Activated T-helper 17 cell treated with anti-CD3 and anti-CD28 coated beads, Interleukin-2, amount 50 U/mL, for 72 hours (primary cell): ENCODE measurements at places on chromosomes 12 and 14. TPM values are rescaled to one million over a fixed set of nuclear protein-coding genes. Genes with fewer than 3 reads are reported as not detected.

The KANSL2 gene
- 54.3 TPM for total RNA-seq

- ATAC-seq: no peak
Observed at GRCh38 chr12:49039421-49040363, 20.9 kb downstream of the KMT2D start.

DNA sequence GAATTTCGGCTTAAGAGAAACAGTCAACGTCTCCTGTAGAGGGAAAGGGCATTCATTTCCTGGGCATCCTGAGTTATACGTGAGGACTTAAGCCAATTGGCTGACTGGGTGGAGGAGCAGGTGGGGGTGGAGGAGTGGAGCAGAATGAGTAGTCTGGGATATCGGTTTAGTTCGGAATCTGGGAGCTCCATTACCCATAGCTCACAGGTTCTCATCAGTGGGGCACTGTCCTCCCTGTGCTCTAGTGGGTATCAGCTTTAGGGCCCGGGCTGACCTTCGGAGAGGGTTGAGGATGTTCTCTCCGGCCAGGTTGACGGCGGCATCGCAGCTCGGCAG, 704 bp downstream of the SDR39U1 start:
- peak; percentile 15 for ATAC-seq

The LTB4R2 gene
- 13.5 TPM for total RNA-seq

DNA sequence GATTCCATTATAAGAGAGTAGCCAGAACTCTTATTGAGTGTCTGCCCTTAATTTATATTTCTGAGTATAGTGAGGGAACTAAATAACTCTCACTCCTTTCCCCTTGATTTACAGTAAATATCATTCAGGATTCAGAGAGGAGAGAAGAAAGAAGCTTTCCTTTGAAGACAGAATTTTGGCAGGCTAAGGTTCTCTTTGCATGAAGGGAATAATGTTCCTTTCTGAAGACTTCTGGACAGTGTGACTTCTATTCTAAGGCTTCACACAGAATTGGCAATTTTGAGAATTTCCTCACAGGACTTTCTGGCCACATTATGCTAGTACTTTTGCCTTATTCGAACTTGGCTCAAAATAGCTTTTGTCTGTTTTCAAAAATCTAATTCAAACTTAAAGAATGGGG, 352.2 kb upstream of the FBXO33 start:
- ATAC-seq: no peak

GRCh38 chr12:5195691-5196090, 152.0 kb downstream of the KCNA5 start:
- ATAC-seq: no peak

GRCh38 chr12:82826505-82826904, 139.8 kb downstream of the TMTC2 start:
- no peak for ATAC-seq

DNA sequence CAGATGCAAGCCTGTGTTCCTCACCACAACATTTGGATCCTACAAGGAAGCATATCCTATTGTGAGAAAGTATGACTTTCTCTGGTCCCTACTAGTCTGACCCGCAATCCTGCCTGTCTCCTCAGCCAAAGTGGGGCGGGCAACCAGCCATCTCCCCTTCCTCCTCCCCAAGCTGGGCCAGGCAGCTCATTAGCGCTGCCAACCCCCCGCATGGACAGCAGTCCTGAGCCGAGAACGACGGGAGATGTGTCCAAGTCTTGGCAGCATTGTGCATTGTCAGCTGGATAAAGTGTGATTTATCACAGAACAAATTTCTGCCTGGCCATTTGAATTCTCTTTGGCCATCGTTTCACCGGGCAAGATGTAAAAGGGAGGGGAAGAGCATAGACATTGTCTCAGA, 139.4 kb downstream of the SLC15A4 start:
- ATAC-seq: no peak

- ATAC-seq: no peak
Observed at GRCh38 chr12:45124485-45125155, 73.7 kb upstream of the DBX2 start.

- ATAC-seq: no peak
Observed at GRCh38 chr12:52837781-52838608, 3.9 kb upstream of the KRT79 start.

DNA sequence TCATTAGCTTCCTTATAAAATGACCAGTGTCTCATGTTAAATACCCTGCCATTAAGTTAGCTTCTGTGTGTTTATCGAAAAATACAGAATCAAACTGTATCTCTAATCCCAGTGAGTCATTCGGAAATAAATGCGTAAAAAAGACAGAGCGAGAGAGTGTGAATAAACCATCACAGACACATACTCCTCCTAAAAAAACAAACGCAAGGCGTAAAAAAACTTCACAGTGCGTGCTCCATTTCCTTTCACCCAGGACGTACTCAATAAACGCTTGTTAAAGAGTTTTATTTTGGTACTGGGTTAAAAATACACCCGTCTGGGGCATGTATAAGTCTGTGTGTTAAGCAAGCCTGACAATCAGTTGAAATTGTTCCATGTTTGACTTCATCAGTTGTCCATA, 58.8 kb upstream of the ISM2 start:
- ATAC-seq: no peak

- no peak for ATAC-seq
Observed at GRCh38 chr14:95993768-95994592, 45.2 kb upstream of the C14orf132 start.

DNA sequence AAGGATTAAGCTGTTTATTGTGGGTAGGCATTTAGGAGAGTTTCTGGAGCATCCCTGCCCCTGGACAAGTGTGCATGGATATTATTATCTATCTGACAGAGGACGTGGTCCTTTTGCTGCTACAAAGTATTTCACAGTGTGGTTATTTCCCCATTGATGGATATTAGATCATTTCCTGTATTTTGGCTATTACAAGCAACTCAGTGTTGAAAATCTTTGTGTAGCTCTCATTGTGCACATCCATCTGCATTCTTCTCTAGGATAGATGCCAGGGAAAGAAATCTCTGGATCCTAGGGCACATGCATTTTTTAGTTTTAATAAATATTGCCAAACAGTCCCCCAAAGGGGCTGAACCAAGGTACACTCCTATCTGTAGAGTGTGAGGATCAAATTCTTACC, 154.3 kb upstream of the SRRM4 start:
- no peak for ATAC-seq

- ATAC-seq: no peak
Observed at GRCh38 chr14:89481196-89481595, 64.2 kb upstream of the FOXN3 start.

The SLC39A2 gene
- 0.24 TPM for total RNA-seq

DNA sequence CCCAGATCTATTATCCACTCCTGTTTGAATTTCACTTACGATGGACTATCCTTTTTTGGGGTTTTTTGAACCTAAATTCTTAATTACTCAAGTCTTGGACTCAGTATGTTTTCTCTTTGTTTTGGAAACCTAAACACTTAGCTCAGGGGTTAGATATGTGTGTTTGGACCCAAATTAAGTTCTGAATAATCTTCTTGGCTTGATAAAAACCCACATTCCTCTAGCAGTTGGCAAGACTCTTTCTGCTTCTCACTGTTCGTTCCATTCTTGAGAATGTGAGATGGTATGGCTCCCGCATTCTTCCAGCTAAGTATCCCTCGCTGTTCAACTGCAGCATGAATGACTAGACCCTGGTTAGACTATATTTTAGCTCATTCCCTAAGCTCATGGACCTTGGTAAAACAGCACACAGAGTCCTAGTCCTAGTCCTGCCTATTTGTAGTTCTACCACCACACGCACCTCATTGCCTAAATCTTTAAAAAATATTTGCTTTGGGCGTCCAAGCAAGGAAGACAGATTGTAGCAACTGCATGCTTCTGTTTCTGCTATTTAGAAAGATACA, 860.0 kb downstream of the RPS29 start:
- no peak for ATAC-seq
